NCI-H2081 (cell line): ENCODE measurements at places on chromosomes 4 and X.

DNA sequence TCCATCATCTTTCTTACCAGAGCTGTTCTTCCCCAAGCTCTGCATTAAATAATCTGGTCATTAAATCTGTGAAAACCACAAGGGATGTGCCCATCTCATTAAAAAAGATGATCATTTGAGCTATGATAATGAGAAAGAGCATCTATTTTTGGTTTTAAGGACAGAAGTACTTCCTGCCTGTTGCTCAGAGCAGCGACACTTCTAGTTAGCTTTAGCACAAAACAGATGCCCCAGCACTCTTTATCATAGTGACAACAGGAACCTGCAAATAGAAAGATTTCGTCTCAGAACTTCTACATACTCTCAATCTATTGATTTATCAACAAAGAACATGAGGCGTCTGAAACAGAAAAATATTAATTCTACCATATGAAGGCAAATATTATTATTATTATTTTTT lies 140.1 kb downstream of the APBB2 start:
- no peak for DNase-seq

DNA sequence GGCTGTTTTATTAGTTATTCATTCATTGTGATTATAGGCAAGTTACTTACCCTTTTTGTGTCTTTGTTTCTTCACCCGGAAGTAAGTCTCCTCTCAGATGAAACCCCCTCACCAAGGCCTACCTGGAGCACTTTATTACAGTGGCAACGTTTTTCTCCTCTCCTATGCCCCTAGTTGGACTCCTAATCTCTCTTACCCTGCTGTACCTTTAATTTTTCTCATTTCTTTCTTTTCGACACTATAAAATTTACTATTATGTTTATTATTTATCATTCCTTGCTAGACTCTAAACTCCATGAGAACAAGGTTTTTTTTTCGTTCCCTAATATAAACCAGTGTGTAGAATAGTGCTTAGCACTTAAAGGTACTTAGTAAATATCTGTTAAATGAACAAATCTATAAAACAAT lies 17.5 kb downstream of the STAP1 start:
- DNase-seq: no peak

DNA sequence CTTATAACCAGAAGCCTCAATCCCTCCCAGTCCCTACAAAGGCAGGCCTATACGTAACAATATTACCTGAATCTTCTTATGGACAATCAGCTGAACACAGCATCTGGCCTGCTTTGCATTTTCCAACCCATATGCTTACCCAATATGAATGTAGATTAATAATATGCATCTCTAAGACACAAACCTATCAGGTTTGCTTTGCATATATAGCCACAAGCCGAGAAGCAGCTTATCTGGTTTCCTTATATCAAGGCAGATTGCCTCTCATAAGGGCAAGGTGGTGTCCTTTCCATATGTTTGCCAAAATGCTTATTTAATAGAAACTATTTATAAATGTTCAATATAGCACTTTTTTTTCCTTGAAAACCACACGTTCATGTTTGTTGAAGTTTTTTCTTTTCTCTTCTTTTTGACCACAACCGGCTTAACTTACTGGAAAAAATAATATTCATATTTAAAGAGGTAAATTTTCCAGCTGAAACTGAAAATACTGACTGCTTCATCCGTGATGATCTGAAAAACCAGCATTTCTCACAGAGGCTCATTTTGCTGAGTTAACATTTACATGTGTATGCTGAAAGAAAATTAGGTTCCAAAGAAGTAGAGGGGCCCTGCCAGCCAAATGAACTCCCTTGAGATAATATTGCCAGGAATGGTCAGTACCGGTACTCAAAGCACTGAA lies 3.8 kb downstream of the IL21 start:
- DNase-seq: no peak

- DNase-seq: no peak
Measured at GRCh38 chr4:141074098-141074878, 59.0 kb downstream of the RNF150 start.

DNA sequence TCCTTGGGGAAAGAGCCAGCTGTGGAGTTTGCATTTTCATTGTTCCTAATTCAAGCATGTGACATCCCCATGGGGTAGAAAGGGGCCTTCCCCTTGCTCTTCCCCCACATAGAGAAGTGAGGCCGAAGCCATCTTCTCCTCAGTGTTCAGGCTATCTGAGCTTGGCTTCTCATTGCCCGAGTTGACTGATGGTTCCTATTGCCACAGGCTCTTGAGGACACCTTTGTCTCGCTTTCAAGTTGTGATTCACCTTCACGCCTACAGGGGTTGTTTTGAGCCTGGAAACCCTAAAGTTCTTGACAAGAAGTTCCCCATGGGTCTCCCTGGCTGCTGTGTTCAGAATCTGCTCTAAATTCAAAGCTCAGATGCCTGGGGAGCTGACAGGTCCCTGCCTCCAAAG lies 25.0 kb downstream of the CCNQ start:
- no peak for DNase-seq

DNA sequence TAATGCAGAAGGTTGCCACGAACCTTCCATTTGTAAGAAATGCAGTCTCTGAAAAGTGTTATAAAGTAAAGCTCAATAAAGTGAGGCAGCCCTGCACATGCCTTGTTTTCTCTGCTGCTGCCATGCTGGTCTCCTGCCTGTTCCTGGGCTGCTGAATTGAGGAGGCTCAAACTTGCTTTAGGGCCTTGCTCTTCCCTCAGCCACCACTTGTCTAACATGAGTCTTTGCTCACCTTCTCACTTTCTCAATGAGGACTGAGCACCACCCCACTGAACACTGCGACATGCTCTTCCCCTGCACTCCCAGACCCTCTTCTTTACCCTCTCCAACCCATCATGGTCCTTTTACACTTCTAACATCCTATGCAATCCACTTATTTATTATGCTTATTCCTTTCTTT lies 25.2 kb upstream of the MFAP3L start:
- DNase-seq: no peak

- peak; percentile 45 for DNase-seq
Measured at GRCh38 chrX:115898382-115899001, 272.1 kb upstream of the AGTR2 start.

DNA sequence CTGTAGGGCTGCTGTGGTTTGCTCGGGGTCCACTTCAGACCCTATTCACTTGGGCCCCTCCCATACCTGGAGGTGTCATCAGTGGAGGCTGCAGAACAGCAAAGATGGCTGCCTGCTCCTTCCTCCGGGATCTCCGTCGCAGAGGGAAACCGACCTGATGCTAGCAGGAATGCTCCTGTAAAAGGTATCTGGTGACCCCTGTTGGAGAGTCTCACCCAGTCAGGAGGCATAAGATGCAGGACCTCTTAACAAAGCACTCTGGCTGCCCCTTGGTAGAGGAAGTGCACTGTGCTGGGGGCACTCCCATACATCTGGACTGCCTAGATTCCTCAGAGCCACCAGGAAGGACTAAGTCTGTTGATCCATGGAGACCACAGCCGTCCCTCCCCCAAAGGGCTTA lies 296.9 kb downstream of the GRID2 start:
- no peak for DNase-seq
